ENCODE measurements at places on chromosomes 12 and 14.

- DNase-seq: no peak
Observed at GRCh38 chr14:39977198-39977597, 545.0 kb upstream of the FBXO33 start.

GRCh38 chr12:93776581-93777018, 99.4 kb downstream of the CRADD start:
- DNase-seq: peak; percentile 51

DNA sequence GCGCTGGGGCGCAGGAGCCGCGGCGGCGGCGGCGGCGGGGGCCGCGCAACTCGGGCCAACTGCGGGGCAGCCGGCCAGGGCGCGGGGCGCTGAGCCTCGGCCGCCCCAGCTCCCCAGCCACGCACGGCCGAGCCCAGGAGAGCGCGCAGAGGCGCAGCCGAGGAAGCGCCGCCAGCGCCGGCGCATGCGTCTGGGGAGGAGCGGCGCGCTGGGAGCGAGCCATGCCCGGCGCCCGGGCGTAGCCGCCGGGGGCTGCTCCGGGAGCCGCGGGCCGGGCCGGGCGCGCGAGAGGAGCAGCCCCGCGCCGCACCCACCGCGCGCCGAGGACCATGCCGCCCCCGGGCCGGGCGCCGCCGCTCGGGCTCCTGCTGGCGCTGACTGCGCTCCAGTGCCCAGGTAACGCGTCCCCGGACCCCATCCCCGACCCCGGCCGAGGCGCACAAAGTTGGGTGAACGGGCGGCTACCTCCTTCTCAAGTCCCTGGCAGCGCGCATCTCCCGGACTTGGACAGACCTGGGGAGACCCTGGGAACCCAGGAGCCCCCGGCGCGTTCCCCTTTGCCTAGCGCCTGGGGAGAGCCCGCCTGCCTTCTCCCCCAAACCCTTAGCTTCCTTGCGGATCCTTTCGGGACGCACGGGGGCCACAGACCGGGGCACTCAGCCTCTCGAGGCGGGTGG, 121.4 kb downstream of the AACS start:
- DNase-seq: no peak

GRCh38 chr14:69625299-69626131, 14.1 kb downstream of the SUSD6 start:
- peak; percentile 14 for DNase-seq

DNA sequence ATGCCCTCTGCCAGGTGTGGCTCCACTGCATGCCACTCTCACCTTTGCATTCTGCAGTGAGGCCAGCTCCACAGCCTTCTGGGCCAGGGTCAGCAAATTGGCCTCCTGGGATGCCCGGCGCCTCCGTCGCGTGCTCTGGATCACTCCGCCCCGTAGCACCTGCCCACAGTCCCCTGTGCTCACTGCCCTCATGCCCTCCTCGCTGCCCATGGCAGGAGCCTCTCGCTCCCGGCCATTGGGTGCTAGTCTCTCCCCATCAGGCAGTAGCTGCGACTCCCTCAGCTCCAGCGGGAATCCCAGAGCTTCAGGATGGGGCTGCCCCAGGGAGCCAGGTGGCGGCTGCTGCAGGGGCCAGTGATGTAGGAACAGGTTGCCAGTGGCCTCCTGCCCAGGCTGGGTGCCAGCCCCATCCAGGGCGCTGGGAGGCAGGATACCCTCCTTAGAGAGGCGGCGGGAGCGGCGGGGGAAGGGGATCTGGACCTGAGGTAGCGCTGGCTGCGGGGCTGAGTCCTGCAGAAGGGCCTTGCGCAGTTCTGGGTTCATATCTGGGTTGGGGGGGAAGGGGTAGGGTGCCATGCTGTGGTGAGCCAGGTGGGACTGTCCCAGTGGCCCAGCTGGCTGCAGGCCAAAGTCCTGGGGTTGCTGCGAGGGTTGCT, 24.5 kb upstream of the PNMA1 start:
- no peak for DNase-seq

DNA sequence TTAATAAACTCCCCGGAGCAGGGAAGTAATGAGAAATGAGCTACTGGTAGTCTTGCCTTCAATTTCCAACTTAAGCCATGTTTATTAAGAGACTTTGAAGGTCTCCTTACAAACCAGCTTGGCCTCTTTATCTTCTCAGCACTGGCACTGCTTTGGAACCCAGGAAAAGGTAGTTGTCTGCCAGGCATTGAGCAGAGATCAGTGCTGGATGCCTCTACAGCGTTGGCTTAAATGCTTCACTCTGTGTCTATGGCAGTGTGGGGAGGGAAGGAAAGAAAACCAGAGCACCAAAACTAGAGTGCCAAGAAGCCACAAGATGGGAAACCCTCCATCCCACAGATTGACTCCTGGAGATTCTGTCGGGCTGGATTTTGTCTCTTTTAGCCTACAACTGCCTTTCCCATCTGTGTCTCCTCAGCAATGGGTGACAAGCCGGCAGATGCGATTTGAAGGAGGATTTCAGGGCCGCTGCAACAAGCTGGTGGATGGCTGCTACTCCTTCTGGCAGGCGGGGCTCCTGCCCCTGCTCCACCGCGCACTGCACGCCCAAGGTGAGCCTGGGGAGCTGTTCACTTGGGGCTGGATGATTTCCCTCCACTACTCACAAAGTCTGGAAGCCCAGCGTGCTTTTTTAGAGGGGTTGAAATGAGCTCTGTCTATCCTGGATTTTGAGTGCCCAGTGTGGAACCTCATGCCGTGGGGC, 57.3 kb downstream of the FNTB start:
- no peak for DNase-seq

DNA sequence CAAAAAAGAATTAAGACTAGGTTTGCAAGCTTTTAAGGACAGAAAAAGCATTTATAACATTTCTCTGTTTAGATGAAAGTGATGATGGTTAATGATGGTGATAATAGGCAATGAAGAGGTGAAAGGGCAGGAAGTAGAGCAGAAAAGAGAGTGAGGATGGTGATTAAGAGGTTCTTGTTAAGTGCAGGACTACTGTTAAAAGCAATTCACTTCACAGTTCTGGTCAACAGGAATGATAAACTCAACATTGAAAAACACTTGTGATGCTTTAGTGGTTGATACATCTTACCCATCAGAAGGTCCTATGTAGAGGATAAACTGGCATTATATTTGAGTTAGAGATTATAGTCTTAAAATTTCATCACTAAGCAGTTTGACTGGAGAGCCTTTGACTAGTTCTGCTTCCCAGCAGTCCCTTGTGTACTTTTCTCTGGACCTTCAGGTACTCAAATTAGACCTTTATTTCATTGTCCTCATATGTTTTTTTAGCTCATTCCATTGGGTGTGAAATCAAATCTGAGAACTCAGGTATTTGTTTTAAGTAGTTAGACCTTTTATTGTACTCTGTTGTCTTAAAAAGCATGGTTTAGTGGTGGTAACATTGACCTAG, 10.9 kb downstream of the RAP1B start:
- no peak for DNase-seq

- DNase-seq: peak; percentile 76
Observed at GRCh38 chr12:58540480-58541299, 379.6 kb downstream of the LRIG3 start.

- DNase-seq: no peak
Observed at GRCh38 chr14:23537351-23538049, 14.1 kb downstream of the ZFHX2 start.

DNA sequence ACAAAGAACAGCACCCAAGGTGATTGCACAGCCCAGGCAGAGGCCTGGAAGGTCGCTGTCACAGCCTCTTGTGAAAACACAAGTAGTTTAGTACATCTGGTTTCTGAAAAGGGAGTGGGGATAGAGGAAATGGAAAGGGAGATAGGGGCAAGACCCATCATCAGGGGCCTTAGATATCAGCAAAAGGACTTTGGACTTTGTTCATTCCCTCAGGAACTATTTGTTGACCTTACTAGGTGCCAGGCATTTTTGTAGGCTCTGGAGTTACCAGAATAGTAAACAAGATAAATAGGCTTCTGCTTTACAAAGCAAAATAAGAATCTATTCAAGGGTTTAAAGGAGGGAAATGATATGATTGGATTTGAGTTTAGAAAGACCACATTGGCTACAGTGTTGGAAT, 199.4 kb upstream of the CDKN3 start:
- no peak for DNase-seq

- DNase-seq: peak; percentile 99
Observed at GRCh38 chr12:53727310-53728041, at the start of gene CALCOCO1. TSS of gene CALCOCO1 (minus strand) at chr12:53727452. CDS start at chr12:53725242, 2,210 bp downstream.

DNA sequence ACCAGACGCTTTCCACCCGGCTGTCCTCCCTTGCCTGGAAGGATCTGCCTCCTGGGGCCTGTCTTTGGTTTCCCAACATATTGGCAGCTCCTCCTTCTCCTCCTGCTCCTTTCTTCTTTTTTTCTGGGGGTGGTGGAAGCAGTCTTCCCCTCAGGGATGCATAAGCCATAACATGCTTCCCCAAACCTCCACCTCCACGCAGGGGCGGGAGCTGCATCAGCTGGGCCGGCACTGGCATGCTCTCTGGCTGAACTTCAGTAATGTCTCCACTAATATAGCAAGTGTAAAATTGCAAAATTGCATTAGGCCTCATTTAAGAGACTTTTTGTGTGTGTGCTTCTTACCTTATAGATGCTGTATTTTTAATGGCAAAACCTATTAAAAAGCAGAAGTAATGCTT, 58.6 kb downstream of the GLT1D1 start:
- DNase-seq: no peak

GRCh38 chr14:103027451-103027850, 29.9 kb downstream of the CDC42BPB start:
- no peak for DNase-seq

DNA sequence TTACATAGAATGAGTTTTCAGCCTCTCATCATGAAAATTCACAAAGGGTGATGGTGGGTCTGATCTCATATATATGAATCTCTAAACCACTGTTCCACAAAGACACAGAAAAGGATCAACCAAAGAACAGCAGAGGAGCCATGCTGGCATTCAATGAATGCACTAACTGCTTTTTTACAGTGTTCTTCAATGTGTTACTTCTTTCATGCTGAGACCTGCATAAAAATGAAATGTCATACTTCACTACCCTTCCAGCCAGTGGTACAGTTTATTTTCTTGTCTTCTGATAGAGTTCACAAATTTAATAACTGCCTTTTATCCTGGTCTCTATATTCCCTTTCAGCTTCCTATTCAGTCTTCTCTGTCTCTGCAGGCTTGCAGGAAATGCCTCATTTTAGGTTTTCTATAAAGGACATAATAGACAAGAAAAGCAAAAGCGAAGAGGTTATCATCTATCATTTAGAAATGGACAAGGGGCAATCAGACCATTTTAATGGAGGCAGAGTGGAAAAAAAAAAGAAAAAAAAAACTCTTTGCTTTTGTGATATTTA, 836.7 kb upstream of the FOXG1 start:
- no peak for DNase-seq

- no peak for DNase-seq
Observed at GRCh38 chr14:54774824-54775223, 127.8 kb downstream of the GCH1 start.

DNA sequence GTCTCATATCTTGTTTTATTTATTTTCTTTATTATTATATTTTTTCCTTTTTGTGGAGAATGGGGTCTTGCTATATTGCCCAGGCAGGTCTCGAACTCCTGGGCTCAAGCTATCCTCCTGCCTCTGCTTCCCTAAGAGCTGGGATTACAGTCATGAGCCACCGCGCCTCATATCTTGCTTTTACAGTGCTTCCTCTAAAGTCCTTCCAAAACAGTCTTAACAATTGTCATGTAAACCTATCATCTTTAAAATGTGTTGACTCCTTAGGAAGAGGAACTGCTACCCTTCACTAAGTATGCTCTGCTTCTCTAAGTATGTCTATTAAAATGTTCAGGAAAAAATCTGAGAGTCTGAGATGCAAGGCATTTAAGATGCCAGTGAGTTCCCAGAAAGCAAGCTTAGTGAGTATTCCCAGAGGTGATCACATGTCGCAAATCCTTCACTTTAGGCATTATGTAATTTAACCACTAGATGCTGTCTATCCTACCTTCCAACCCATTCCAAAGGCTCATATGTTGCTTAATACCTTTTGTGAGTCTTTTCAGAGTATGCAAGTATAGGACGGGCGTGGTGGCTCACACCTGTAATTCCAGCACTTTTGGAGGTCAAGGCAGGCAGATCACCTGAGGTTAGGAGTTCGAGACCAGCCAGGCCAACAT, 19.7 kb upstream of the FOXJ2 start:
- DNase-seq: no peak

DNA sequence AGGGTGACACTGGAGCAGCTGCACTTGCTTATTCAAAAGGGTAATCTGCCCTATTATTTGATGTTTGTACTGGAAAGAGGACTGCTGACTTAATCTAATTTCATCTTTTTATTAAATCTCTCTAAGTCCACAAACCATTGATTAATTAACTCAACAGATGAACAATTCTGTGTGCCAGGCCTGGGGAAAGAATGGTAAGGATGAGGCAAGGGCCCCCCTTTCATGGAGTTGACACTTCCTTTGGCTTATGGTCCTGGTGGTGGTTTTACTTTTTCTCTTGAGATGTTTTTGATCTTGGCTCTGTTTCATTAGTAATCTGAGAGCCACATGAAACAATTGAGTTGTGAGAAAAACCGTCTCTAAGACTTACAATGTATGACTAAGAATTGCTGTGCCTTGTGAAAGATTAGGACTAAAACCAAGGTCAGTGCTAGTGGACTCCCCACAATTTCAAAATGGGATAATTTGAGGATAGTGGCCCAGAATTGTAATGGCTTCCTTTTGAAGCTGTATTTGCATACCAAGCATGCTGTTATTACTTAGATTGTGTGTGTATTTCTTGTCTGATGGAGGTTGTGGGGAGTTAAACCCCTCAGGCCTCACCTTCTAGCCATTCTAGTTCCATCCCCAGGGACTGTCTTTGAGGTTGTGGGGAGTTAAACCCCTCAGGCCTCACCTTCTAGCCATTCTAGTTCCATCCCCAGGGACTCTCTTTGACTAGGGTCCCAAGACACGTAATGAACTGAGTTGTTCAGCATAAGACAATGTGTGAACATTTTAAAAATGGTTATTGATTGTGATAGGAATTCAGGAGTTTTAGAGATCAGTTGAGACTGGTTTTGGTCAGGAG, 52.5 kb upstream of the EVL start:
- no peak for DNase-seq

DNA sequence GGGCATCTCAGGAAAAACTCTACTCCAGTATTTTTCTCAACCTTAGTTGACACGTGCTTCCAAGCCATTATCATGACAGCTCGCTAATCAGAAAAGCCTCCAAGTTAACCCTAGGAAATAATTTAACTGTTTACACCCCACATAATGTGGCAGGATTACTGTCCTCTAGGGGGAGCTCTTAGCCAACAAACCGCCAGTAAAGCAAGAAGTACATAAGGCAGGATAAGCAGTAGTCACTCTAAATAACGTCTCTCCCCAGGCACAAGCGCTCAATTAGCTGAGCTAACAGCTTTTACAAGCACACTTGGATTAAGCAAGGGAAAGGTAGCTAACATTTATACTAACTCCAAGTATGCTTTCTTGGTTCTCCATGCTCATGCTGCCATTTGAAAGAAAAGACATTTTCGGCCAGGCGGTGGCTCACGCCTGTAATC, 22.8 kb downstream of the APOBEC1 start:
- DNase-seq: no peak

Data from midbrain (tissue), 1 donor.